ENCODE measurements at places on chromosomes 1 and 21.

GRCh38 chr1:230393722-230394121, 32.4 kb downstream of the PGBD5 start:
- DNase-seq = no peak

- no peak for DNase-seq
These were observed 89.3 kb downstream of the ASH1L start for GRCh38 chr1:155473151-155473821.

- DNase-seq = no peak
These were observed 98.2 kb upstream of the LMO4 start for GRCh38 chr1:87230501-87230900.

DNA sequence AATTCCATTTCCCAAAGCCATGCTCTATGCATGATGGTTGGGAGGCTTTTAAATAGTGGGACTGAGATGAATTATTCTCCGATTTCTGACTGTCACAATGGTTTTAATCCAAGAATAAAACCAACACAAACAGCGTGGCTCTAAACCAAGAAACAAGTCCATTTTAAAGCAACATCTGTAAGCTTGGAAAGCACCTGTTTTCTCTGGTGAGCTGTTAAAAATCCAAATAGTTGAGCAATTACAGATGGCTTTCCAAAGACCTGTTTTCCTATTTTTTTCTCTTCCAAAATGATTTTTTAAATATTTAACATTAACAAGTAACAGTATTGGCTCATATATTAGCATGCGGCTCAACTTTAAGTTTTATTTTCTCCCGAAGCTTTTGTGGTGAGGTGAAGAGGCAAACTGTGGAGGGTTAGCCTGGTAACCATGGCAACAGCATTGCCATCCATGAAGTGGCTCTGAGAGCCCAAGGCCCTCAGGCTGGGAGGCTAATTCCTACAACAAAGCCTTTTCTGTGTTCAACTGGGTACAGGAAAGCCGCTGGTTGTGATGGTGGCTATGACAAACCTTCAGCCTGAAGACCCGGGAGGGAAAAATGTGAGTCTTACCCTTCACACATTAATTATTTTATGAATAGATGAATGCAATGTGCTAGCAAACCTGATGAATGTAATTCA, 56.7 kb upstream of the B3GALT5 start:
- no peak for DNase-seq

- DNase-seq = no peak
These were observed 9.4 kb upstream of the NHLH1 start for GRCh38 chr1:160357286-160358002.

DNA sequence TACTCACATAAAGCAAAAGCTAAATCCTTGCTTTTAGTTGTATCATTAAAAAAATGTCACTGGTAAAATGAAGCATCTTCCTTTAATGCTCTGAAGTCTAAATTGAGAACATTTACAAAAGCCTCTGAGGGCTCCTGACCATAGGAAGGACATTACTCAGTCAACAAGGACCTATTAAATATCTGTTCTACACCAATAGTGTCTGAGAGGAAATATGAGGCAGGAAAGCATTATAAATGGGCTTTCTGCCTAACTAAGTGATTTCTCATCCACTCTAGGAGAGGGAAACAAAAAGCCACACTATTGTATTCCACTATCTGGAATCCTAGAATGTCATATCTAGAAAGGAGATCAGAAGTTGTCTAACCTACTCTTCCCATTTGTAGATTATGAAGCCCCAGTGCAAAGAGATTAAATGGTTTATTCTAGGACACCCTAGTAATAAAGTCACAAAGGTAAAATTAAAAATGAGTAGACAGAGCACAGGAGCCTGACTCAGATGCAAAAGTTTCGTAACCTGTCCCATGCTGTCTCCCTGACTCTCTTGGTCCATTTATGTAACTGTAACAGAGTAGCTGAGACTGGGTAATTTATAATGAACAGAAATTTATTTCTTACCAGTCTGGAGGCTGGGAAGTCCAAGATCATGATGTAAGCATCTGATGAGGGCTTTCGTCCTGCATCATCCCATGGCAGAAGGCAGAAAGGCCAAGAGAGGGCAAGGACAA, 17.6 kb downstream of the RGS1 start:
- no peak for DNase-seq

- DNase-seq = no peak
These were observed 63.5 kb upstream of the ADARB1 start for GRCh38 chr21:45010860-45011259.

GRCh38 chr1:102050556-102050955, 53.8 kb upstream of the OLFM3 start:
- no peak for DNase-seq

- DNase-seq = peak; percentile 8
These were observed 520 bp upstream of the MR1 start for GRCh38 chr1:181033128-181033798.

DNA sequence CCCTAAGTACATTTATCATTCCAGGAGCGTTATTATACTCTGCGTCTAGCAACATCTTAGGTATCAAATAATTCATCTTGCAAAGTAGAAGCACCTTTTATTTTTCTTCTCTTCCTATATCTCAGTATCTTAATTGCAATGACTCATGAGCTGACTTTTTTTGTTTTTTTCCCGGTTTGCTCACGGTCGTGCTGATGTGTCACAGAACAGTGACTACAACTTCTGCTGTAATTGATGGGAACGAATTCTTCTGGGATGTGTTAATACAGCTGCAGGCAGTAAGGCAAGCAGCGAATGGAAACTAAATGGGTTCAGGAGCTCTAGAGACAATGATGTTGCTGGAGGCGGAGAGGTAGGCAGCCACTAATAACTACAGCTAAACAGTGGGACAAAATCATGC, 89.8 kb upstream of the TMPRSS15 start:
- no peak for DNase-seq

GRCh38 chr1:167767761-167768160, 46.0 kb downstream of the MPZL1 start:
- DNase-seq = no peak

GRCh38 chr1:914131-914890, 9.4 kb upstream of the SAMD11 start:
- no peak for DNase-seq

- DNase-seq = no peak
These were observed 36.7 kb downstream of the AJAP1 start for GRCh38 chr1:4690951-4691675.

All from stimulated activated effector memory CD8-positive, alpha-beta T cell treated with anti-CD3 and anti-CD28 coated beads, Interleukin-12 subunit alpha, Interleukin-12 subunit beta, amount 100 ng/mL, for 72 hours (primary cell).